ENCODE measurements at places on chromosomes 7 and 10. TPM values are rescaled to one million over a fixed set of nuclear protein-coding genes. Genes with fewer than 3 reads are reported as not detected.

GRCh38 chr7:37394158-37394557 is 54.5 kb downstream of the ELMO1 start:
- no peak for DNase-seq

- no peak for DNase-seq
These were observed 4.5 kb upstream of the CPVL start for GRCh38 chr7:29150856-29151255.

DNA sequence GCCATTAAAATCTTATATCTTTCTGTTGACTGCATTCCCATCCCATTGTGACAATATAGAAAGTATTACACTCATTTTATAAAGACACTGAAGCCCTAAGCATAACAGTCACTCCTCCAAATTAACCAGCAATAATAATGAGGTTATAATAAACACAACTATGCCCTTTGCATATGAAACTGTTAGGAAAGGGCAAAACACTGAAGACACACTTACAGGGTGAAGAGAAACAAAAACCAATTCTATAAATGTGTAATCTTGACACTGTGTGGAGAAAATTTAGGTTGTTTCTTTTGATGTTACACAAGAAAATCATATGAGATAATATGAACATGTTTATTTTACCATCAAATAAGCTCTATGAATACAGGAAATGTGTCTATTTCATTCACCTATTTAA is 14.0 kb upstream of the GPR37 start:
- DNase-seq, result no peak

GRCh38 chr10:70222340-70222794 is 10.9 kb downstream of the PPA1 start:
- DNase-seq, result no peak

GRCh38 chr7:132709971-132710567 is 133.8 kb upstream of the PLXNA4 start:
- peak; percentile 28 for DNase-seq

DNA sequence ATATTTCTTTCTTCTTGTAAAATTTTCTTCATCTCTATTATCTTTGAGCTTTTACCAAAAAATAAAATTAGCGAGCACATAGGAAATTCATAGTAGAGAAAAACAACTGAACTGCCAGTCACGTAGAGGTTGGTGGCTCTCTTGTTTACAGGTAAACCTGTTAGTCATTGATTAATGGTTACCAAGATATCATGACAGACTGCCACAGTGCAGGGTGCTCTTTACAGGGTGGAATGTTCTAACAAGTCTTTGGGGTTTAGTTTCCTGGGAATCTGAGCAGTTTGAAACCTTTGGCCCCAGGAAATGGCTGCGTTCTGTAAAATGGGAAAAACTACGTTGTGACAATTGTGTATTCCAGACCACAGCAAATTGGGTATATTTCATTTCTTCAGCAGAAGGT is 407.3 kb upstream of the ADARB2 start:
- no peak for DNase-seq

DNA sequence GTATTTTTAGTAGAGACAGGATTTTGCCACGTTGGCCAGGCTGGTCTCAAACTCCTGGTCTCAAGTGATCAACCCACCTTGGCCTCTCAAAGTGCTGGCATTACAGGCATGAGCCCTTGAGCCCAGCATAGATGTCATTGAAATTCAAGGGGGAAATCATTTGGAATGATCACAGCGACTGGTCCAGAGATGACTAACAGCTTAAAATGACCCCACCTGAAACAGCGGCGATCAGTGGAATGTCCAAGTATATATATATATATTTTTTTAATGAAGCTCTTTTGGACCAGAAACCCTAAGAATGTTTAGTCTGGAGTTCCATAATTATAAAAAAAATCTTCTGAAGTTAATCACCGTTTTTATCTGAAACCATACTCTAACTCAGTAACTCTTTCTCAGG is 12.5 kb upstream of the AKR1E2 start:
- no peak for DNase-seq

DNA sequence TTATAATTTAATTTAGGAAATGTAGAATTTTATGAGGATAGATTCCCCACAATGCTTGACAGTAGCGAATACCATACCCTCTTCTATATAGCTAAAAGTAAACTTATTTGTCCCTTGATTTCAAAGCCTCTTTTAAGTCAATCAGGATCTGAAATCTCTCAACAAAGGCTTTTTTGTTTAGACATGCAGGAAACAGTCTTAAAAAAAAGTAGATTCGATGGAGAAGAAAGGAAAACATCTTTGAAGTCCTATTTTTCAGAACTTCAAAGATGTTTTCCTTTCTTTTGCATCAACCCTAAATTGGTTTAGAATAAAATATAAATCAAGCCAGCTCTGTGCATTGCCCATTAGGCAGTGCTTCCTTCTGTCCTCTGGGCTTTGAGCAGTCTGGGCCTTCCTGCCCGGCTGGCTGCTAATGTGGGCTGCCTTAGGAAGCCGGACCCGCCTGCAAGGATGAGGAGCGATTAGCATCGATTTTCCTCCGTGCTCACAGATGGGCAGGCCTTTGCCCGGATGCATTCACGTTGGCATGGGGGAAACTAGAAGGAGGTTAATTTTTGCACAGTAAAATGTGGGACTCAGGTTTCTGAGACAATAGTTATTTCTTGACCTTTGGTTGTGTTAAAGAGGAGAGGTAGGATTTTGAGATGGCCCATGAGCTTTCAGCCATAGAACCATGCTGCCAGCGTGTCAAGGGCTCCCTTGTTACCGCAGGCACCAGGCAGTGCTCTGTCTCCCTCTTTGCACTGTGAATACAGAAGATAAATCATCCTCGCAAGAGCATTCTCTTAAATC is 15.5 kb downstream of the MSRB2 start:
- DNase-seq, result peak; percentile 33

- no peak for DNase-seq
These were observed 12.6 kb downstream of the TBATA start for GRCh38 chr10:70772627-70773026.

DNA sequence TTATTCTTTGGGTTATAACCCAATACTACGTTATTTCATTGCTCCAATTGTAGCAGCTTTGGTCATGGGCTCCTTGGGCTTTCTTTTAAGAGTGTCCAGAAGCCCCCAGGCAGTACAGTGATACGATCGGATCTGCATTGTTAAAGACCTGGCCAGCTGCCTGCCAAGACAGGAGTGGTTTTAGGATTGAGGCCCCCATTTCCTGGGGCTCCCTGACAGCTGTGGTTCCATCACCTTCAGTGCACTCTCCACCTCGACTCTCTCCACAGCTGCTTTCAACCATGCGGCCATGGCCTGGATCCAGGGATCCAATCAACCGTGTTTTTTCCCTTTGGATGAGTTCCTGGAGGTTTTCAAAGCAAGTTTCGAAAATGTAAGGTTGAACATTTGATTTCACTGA is 123.4 kb upstream of the BTBD16 start:
- no peak for DNase-seq

DNA sequence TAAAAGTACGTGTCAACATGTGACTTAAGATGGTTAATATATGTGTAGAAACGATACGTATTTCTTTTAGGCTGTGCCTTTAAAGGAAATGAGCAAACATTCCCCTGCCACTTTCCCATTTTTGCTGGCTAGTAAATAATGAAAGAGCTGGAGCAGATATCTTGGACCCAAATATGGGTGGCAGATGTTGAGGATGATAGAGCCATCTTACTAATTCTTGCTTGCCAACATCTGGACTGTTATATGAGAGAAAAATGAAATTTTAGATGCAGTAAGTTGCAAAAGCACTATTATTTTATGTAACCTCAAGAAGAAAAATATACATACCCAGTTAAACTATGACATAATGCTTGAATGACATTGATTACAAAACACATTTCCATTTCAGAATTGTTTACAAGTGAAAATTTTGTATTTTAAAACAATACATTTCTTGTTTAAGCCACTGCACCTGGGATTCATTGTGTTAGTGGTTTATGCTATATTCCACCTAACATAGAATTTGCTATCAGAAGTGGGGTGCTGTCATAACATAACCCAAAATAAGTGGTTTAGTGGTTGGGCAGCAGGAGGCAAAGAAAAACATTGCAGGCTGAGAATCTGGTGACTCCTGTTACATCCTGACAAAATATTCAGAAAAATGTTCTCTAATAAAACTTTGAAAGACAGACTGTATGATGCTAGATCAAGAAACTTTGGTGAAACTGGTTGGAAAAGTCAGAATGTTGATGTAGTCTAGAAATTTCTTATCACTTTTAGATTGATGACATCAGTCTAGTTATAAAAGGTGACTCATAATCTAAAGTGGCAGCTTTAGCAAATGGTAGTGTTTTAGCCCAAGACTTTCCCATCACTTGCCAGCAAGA is 305.0 kb downstream of the PTEN start:
- no peak for DNase-seq

DNA sequence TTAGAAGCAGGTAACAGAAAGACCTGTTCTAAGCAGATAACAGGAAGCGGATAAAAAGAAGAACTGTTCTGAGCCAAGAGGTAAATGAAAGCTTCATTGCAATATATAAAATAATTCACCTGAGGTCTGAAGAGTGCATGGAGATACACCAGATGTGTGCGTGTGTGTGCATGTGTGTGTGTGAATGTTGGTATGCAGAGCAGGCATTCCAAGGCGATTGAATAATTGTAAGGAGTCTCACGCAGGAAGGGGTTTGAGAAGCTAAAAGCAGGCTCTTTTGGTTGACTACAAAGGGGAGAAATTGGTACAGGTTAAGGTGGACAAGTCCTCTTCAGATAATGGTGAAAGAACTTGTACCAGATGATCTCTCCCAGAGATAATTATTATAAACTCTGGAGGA is 450.6 kb downstream of the DNAJB9 start:
- peak; percentile 9 for DNase-seq

GRCh38 chr7:157139111-157139809 is 534 bp downstream of the UBE3C start:
- DNase-seq, result no peak

- DNase-seq, result no peak
These were observed 464.7 kb upstream of the IGFBP3 start for GRCh38 chr7:46385662-46386309.

PRPS1L1 gene
- not detected for total RNA-seq

NPTX2 gene
- 5.6 TPM for total RNA-seq

DKK1 gene
- 16.1 TPM for total RNA-seq

PTN gene
- 207 TPM for total RNA-seq

SLC26A3 gene
- total RNA-seq, result not detected

MUC3A gene
- 0.80 TPM for total RNA-seq

GNGT1 gene
- total RNA-seq, result 0.06 TPM

CALHM3 gene
- total RNA-seq, result not detected

AKR1C8 gene
- not detected for total RNA-seq

GCK gene
- 0.15 TPM for total RNA-seq

GTF2IRD1 gene
- 25.6 TPM for total RNA-seq

ELN gene
- 1.1 TPM for total RNA-seq

NCF1 gene
- total RNA-seq, result not detected

Data from neural progenitor cell (in vitro differentiated cells).